Cardiac septum (tissue), 1 donor: ENCODE measurements at places on chromosomes 1 and 21. TPM values are rescaled to one million over a fixed set of nuclear protein-coding genes. Genes with fewer than 3 reads are reported as not detected.

- no peak for DNase-seq
Observed at GRCh38 chr1:17432412-17432811, 7.1 kb downstream of the RCC2 start.

Gene PLXNA2
- total RNA-seq, result 23.8 TPM

- peak; percentile 69 for DNase-seq
Observed at GRCh38 chr1:3903141-3904005, 3.3 kb upstream of the C1orf174 start.

Gene TAS1R1
- not detected for total RNA-seq

Gene HTR6
- not detected for total RNA-seq

- DNase-seq, result no peak
Observed at GRCh38 chr1:11026052-11026451, 13.6 kb downstream of the TARDBP start.
